Ecto neural progenitor cell (in vitro differentiated cells): ENCODE measurements at places on chromosomes 3 and 15.
A peak's percentile ranks its signal among the peaks of the same experiment; 100 is the strongest.

DNA sequence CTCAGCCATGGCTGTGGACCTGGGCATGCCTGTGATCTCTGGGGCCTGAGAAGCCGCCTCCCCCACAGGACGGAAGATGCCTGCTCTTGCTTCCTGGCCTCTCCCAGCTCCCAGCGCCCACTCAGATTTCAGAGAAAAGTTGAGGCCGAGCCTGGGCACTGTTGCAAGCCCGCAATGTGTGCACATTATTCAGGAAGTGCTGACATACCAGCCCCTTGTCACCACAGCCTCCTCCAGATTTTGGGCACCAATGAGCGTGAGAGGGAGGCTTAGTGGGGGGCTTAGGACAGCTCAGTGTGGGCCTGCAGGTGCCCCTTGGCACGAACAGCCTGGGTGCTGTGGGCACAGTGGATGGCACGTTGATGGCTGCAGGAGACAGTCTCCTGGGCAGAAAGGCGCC is 1400.9 kb upstream of the ALCAM start:
- no peak for DNase-seq

- DNase-seq = no peak
Observed at GRCh38 chr15:35256141-35256540, 171.0 kb upstream of the NANOGP8 start.

GRCh38 chr3:169999433-169999832 is 32.8 kb downstream of the SEC62 start:
- no peak for DNase-seq

GRCh38 chr15:67979281-67979680 is 74.8 kb upstream of the PIAS1 start:
- no peak for DNase-seq

- DNase-seq = no peak
Observed at GRCh38 chr3:151923901-151924300, 50.5 kb downstream of the SUCNR1 start.

GRCh38 chr15:69244798-69245197 is 53.9 kb upstream of the PAQR5 start:
- DNase-seq = no peak

DNA sequence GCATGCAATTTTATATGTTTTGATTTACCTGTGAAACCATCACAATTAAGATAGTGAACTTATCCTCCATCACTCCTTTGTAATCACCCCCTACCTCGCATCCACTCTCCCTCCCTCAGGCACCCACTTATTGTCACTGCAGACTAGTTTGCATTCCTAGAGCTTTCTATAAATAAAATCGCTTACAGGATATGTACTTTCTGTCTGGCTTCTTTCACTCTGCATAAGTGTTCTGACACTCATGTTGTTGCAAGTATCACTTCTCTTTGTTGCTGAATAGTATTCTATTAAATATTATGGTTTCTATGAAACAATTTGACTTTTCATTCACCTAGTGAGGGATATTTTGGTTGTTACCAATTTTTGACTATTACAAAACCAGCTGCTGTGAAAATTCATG is 139.3 kb downstream of the RSRC1 start:
- DNase-seq = no peak

DNA sequence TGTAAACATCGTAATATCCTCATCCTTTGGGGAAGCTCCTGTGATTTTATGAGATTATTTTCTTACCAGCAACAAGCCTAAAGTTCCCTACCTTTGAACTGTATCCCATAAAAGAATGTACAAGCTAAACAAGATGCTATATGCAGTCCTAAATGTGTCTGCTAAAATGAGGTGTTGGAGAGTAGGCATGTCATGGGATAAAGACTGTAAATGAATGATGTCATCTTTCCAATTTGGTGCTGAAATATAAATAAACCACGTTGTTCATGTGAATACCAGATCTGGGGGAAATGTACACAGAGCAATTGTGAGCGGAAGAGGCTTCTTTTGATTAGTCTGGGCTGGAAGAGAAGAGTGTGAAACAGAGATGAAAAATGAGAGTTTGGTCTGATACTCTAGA is 214.9 kb upstream of the WNT5A start:
- DNase-seq = no peak

GRCh38 chr15:33623010-33623409 is 312.2 kb downstream of the RYR3 start:
- DNase-seq = no peak

DNA sequence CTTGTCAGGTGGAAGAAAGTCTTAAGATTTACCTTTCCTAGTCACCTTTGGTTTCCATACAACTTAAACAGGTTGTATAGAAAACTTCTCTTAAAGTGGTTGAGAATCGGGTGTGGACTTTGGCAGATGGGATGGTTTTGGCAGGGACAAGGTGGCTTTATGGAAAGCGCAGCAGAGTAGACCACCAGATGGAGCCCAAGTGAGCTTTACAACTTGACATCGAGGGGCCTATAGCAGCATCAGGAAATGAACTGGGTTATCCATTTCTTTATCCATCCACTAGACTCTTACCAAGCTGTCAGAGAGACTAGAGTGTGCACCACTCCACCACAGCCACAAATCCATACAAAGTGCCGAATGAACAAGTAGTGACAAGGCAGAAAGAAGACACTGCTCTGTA is 85.3 kb upstream of the MBNL1 start:
- DNase-seq = peak; percentile 59

DNA sequence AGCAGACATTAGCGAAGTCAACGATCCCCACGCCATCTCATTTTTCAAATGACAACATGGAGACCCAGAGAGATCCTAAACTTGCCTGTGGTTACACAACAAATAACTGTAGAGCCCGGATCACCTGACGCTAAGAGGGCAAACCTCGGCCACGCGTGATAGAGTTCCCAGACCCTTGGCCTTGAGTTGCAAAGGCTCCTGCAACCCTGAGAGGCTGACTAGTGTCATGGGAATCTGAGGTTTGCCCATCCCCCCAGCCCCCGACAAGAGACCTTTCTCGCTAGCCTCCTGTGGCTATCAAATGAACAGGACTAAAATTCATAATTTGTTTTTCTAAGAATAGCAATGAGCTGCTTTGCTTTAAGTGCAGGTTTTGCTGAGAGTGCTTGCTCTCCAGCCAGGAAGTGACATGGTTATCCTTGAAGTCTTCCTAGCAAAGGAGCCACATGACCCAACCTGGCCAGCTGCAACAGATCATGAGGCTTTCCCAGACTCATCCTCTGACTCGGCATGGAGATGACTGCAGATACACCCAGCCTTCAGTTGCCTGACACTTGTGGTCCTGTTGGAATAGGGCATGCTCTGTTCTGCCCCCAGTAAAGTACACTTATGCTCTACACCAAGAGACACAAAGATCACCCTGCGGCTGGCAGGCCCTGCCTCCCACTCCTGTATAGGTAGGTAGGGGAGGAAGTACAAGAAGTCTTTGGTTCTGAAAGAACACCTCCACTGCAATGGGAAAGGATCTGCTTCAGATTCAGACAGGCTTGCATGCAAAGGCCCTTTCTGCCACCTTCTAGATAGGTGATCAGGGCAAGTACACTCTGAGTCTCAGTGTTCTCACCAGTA is 36.0 kb downstream of the MCF2L2 start:
- DNase-seq = no peak

DNA sequence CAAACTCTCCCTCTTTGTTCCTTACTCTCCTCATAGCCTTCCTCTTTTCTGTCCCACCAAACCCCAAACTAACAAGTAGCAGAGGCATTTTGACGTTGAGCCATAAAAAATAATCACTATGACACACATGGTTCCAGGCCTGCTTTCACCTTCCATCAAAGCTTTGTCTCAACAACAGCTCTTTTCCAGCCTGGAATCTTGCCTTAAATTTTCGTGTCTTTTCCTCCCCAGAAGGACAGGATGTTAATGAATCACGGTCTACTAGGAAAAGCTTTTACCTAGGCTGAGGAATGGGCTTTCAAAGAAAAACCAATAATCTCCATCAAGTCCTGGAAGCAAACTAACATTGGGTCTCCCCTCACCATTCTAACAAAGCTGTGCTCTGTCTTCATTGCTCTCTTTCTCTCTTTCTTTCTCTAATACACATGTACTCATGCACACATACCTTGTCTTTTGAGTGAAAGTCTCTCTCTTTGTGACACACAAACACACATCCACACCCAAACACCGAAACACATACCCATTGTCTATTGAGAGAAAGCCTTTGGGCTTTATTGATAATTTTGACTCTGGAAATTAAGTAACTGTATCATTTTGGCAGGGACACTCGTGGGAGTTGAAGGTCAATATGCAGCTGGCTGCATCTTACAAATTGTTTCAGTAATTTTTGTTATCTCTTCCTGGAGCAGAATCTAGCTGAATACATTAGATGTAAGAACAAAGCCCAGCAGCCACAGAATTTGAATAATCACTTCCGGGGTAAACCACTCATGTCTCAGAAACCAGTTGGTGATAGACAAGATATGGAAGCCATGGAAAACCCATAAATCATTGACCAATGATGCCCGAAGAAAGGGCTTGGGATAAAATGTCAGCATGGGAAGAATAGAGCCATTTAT is 107.4 kb upstream of the SLC4A7 start:
- no peak for DNase-seq

GRCh38 chr3:154844863-154845262 is 235.3 kb upstream of the MME start:
- no peak for DNase-seq
